Esophagus squamous epithelium (tissue), 5 donors: ENCODE measurements at places on chromosomes 5 and 9. TPM values are rescaled to one million over a fixed set of nuclear protein-coding genes. Genes with fewer than 3 reads are reported as not detected.

FBXO4 gene
- 7.7 TPM for total RNA-seq

TSSK1B gene
- 1.3 TPM for total RNA-seq

SMIM33 gene
- total RNA-seq = not detected

ADGRD2 gene
- total RNA-seq = not detected

ISL1 gene
- total RNA-seq = not detected

CA9 gene
- total RNA-seq = 2.2 TPM

EIF4E1B gene
- total RNA-seq = not detected

RNF183 gene
- total RNA-seq = 3.4 TPM

OBP2B gene
- not detected for total RNA-seq

ECM2 gene
- total RNA-seq = 5.1 TPM

NLN gene
- 20.8 TPM for total RNA-seq

DNA sequence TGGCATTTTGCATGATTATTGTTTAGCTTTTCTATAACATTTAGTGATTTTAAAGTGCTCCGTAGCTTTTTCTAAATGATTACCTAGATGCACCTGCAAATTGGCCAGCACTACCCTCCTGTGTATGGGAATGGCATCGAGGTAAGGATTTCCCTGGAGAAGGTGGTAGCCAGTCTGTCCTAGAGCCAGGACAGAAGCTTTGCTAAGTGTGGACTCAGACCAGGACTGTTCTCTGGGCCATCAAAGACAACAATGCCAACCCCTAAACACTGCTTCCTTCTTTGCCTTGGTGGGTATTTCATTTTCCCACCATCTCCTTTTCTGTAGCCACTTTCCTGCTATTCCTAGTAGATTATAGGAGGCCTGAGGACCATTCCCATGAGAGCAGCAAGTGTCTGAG lies 53.0 kb downstream of the CD180 start:
- DNase-seq = no peak

- no peak for DNase-seq
These were observed 37.2 kb upstream of the ISOC1 start for GRCh38 chr5:129057329-129057728.

DNA sequence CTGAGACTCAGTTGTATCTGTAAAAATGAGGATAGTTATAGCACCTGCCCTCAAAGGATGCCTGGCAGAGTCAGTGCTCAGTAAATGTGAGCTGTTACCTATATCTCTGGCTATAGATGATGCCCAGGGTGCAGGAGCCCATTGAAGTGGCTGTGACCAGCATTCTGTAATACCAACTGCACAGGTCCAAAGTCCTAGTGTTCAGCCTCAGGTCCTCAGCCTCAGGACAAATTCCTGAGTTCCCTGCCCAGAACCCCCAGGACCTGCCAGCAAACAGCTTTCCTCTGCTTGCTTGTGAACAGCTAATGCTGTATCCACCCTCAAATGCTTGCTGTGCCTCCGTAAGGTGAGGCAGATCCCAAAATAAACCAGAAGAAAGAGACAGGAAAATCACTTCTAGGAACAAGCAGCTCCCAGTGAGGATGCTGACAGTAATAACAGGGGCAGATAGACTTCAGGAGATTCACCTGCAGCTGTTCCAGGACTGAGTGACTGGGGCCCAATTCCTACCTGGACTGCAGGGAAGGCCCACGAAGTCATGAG lies 80.8 kb downstream of the SIL1 start:
- DNase-seq = no peak

DNA sequence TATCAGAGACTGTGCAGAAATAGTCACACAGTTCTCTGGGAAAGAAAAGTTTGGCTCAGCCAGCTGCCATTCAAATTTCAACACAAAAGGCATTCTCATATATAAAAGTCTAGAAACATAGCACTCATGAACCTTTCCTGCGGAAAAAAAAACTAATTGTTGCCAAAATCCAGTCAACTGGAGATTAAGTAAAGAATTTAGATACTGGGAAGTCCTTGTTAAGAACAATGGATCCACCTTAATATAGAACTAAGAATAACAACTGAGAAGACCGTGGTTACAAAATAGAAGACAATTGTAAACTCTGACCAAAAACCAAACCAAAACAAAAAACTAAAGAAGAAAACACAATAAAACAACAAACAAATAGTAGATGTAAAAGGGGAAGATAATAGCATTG lies 238.8 kb upstream of the PCSK5 start:
- DNase-seq = no peak

DNA sequence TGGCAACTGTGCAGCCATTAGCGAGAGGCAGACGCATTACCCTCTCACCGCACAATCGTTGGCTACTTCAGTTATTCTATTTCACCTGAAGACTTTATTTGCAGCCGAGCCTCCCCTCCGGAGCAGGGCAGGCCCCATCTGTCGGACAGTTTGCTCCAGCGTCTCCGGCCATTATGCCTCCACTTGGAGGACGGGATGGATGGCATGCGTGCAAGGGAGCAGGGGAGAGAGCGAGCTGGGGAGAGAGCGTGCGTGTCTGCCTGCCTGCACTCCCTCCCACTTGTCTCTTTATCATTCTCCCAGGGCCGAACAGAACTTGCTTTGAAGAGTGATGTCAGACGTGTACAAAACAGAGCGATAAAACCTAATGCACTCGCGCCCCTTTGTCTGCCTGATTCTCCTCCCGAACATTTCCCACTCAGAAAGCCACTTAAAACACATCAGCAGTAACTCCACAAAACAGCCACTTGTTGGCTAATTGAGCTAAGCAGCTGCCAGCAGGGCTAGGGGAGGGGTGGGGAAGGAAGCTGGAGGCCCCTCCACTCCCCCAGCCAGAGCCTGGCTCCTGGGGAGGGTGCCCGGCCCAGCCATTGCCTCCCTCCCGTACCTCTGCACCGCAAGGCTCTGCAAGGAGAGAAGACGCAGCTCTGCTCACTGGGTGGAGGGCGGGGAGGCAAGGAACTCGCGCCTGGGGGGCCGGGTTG lies 43.4 kb upstream of the FUBP3 start:
- no peak for DNase-seq

DNA sequence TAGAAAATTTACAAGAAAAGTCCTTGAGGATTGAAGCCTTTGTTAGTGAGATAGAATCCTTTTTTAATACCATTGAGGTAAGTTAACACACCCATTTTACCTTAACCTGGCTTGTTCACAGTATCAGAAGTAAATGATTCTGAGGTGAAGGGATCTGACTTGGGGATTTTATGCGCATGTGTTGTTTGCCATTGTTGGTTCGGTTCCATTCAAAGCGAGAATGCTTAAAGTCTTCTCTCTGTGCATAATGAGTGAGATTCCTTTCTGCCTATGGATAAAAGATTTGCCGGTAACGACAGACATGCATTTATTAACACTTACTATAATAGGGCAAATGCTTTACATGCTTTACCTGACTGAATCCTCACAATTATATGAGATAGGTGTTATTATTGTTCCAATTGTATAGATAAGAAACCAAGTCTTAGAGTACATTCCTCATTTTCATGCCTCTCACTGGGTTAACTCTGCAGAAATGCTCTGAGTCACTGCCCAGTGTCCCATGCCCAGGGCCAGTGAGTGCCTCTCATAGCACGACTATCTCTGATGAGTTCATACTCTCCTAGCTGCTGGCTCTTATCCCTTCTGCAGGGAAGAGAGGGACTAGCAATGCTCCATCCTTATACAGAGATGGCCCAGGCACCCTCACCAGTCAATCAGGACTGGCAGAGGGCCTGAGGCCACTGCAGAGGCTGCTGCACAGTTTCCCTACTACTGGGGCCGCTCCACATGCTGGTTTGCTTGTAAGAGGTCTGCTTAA lies 54.4 kb downstream of the CMYA5 start:
- DNase-seq = no peak

DNA sequence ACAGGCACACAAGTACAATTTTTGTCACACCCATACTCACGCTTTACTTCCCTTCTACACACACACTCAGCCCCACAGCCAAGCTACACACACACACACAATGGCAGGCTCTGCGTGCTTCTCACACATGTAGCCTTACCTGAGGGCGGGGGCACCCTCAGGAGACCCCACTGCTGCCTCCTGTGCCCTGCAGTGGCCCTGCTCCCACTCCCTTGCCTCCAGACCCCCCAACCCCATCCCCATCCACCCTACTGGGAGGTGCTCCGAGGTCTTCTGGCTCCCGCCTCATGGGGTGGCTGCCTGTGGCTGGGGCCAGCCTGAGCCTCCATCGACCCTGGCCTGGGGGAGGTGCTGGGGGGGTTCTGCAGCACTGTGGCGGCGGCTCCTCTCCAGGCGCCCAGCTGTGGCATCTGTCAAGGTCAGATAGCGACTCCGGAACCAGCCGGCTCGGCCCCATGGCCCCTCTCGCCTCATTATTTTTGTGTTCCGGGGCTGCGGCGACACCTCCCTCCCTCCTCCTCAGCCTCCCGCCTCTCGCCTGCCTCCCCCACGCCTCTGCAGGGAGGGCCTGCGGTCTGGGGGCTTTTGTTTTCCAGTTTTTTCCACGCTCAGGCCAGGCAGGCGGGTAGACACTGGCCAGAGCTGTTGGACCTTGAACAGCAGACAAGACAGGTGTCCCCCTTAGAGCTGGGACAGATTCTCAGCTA lies 21.7 kb downstream of the CXXC5 start:
- DNase-seq = no peak

GRCh38 chr5:118303296-118303695 lies 685.1 kb downstream of the DTWD2 start:
- no peak for DNase-seq

DNA sequence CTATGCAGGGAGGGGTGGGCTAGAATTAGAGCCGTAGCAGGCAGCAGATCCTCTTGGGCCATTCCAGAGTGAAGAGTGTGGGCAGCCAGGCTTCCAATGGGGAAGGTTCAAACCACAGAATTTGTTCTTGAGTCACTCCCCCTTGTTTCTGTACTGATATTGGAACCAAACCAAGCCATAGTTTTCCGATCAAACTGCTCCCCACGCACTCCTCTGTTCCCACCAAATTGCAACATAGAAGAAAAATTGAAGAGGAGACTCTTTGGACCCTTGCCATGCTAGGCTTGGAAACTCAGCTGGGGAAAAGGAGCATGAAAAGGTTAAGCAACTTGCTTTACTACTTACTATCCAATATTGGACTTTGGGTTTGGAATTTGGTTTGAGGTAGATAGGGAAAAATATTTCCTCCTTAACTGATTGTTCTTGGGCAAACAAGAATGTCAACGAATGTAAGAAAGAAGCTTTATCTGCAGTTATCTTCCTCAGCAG lies 165.8 kb upstream of the NR3C1 start:
- DNase-seq = no peak

GRCh38 chr5:137092831-137093230 lies 406.3 kb downstream of the SPOCK1 start:
- DNase-seq = no peak

DNA sequence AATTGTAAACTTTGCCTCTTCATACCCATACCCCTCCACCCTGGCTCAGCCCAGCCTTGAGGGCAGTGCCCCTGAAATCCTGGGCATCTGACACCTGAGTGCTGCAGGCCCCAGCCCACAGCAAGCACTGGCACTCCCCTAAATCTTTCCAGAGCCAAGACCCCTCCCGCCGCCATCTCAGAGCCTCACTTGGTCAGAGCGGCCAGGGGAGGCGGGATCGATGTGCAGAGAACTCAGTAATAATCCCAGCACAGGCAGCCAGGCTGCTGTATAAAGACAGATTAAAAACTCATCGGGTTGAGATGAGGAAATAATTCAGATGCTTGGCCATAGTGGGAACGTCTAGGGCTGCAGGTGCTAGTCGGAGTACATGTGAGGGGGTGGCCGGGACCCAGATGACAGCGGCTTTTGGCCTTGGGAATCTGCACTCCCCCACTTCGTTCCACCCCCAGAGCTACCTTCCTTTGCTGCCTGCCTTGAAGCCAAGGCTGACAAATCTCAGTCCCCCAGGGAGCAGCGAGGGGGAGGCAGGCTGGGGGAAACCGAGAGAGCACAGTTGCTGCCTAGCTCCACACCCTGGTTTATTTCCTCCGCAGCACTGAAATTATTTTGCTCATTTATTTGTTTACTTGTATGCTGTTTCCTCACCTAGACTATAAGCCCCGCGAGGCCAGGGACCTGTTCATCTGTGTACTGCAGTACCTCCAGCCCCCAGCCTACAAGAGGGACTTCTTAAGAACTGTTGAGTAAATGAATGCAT lies 19.5 kb upstream of the ARAP3 start:
- DNase-seq = no peak

DNA sequence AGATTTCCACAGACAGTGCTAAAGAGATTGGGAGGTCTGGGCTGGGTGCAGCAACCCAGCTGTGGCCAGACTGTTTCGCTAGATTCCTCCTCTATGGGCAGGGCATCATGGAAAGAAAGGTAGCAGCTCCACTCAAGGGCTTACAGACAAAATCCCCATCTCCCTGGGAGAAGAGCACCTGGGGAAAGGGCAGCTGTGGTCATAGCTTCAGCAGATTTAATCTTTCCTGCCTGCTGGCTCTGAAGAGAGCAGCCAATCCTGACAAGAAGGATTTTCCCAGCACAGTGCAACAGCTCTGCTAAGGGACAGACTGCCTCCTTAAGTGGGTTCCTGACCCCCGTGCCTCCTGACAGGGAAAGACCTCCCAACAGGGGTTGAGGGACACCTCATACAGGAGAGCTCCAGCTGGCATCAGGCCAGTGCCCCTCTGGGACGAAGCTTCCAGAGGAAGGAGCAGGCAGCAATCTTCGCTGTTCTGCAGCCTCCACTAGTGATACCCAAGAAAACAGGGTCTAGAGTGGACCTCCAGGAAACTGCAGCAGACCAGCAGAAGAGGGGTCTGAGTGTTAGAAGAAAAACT lies 1379.3 kb upstream of the ACO1 start:
- DNase-seq = no peak

GRCh38 chr9:130732136-130732535 lies 38.6 kb downstream of the EXOSC2 start:
- DNase-seq = no peak

DNA sequence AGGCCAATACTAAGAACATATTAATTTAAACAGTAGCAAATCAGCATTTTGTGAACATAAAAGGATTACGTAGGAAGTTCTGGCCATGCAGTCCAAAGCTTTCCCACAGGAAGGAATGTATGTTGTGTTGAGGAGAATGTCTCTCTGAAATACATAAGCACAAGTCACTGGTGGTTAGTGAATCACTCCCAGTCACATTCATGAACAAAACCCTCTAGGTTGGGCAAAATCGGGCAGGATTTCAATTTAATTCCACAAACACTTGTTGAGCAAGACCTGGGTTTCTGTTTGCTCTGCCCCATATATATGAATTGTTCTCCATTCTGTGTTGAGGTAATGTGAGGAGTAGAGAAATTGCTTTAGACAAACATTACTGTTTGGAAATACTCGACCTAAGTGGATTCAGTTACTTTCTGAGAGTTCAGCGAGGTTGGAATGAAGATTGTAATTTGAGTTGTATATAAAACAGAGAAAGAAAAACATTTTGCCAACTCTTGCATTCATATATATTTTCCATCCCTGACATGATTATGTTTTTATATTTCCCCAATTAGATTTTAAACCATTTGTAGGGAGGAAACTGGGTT lies 127.6 kb upstream of the RPS23 start:
- DNase-seq = no peak
